Natural killer cell treated with Interleukin-12 subunit alpha and Interleukin-12 subunit beta and Interleukin-15 and Interleukin-18, amount 100 ng/mL, for 72 hours (primary cell): ENCODE measurements at places on chromosomes 4 and X. TPM values are rescaled to one million over a fixed set of nuclear protein-coding genes. Genes with fewer than 3 reads are reported as not detected.
A peak's percentile ranks its signal among the peaks of the same experiment; 100 is the strongest.

DNA sequence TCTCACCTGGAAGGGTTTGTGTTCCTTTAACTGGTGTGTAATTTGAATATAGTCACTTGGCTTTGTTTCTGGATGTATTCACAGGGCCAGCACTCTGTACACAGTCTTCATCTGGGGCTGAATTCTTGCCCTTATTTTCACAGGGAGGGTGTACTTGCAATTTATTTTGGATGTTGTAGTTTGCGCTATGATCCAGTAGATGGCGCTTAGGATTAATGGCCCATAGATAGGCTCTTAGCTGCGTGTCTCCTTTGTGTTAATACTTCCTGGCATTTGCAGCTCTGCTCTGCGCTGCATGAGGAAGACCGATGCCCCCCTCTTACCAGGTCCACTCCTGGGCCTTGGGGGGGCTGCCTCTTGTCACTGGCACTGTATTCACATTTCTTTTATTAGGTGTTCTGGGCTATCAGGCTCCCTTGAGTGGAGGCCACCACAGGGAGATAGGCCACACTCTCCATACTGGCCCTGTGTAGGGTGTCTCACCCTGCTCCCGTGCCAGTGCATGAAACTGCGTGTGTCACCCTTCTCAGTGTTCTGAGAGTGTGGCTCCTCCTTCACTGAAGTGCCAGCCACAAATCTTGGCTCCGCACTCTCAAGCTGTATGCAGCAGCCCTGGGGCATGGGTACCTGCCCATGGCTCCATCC, 562.2 kb downstream of the ZIC3 start:
- H3K27me3 ChIP-seq, result peaks cover 11% of the 10 kb centered on the region
- no peak for DNase-seq
- H3K27ac ChIP-seq, result no peak overlapping the region
- no peaks in the 10 kb centered on the region for H3K36me3 ChIP-seq
- no peak overlapping the region for H3K4me3 ChIP-seq
- no peaks in the 10 kb centered on the region for H3K4me1 ChIP-seq

- H3K4me3 ChIP-seq, result no peak overlapping the region
- no peaks in the 10 kb centered on the region for H3K36me3 ChIP-seq
- no peak overlapping the region for H3K27ac ChIP-seq
- no peaks in the 10 kb centered on the region for H3K4me1 ChIP-seq
- DNase-seq, result no peak
Observed at GRCh38 chr4:83722730-83723269, 186.9 kb downstream of the GPAT3 start.

TMEM154 gene
- 23.2 TPM for total RNA-seq

- no peak overlapping the region for H3K4me3 ChIP-seq
- DNase-seq, result no peak
- H3K27me3 ChIP-seq, result no peaks in the 10 kb centered on the region
- no peaks in the 10 kb centered on the region for H3K4me1 ChIP-seq
- H3K27ac ChIP-seq, result no peak overlapping the region
Observed at GRCh38 chr4:117949621-117950020, 84.7 kb upstream of the NDST3 start.

- H3K27me3 ChIP-seq, result no peaks in the 10 kb centered on the region
- peak overlapping the region; percentile 74 for H3K4me3 ChIP-seq
- peak overlapping the region; percentile 80 for H3K27ac ChIP-seq
Observed at GRCh38 chr4:6892190-6892908, 17.3 kb upstream of the TBC1D14 start.

GRCh38 chr4:138867404-138867803, 148.2 kb upstream of the NOCT start:
- no peak for DNase-seq
- H3K4me3 ChIP-seq, result no peak overlapping the region
- H3K36me3 ChIP-seq, result no peaks in the 10 kb centered on the region
- no peak overlapping the region for H3K27ac ChIP-seq

DNA sequence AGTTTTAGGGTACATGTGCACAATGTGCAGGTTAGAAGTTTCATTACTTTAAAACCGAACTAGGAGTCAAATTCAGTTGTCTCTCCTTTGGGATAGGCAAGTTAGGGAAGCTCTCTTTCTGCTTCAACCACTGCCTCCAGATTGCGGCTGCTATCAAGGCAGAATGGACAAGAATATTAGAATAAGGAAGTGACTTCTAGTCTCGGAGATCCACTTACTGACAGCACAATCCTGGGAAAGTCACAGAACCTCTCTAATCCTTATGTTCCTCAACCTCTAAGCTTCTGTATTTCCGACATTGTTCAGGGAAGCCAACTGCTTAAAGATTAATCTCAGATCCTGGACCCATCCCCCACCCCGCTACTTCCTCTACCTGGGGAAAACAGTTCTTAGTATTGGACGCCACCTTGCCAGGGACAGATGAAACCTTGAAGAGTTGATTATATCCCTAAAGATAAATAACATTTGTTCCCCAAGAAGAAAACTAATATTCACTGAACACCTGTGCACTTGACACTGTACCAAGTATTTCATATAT, 2.1 kb downstream of the NUP62CL start:
- DNase-seq, result no peak
- peaks cover 6% of the 10 kb centered on the region for H3K4me1 ChIP-seq
- H3K27me3 ChIP-seq, result peaks cover 12% of the 10 kb centered on the region
- H3K36me3 ChIP-seq, result no peaks in the 10 kb centered on the region
- H3K27ac ChIP-seq, result no peak overlapping the region

YTHDC1 gene
- 91.7 TPM for total RNA-seq

FREM3 gene
- not detected for total RNA-seq

GRCh38 chr4:10457255-10457801, at the start of gene ZNF518B:
TSS of gene ZNF518B (minus strand) at chr4:10457426. CDS start at chr4:10446328, 11,098 bp downstream.
- H3K27ac ChIP-seq, result peak within 1 kb of the TSS; percentile 92
- peak within 1 kb of the TSS; percentile 92 for H3K4me3 ChIP-seq
- DNase-seq, result peak; percentile 90
- H3K36me3 ChIP-seq, result peaks cover 17% of the 10 kb centered on the region
- peaks cover 4% of the 10 kb centered on the region for H3K27me3 ChIP-seq

DNA sequence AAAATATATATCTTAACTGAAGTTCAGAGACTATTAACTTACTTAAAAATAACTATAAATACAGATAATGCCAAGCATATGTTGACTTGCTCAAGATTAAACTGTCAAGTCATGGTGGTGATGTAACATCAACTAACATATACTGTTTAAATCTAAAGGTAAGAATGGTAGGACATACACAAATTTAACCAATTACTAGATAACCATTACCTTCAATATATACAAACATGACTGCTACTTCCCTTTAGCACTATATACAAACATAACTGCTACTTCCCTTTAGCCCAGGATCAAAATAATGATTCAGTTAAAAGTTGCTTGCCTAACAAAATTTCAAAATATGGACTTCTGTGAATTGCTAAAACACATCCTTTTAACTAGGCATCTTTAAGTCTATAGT, 14.9 kb downstream of the HNRNPD start:
- peak overlapping the region; percentile 80 for H3K27ac ChIP-seq
- no peaks in the 10 kb centered on the region for H3K27me3 ChIP-seq
- DNase-seq, result no peak
- peaks cover 46% of the 10 kb centered on the region for H3K36me3 ChIP-seq
- peaks cover 52% of the 10 kb centered on the region for H3K4me1 ChIP-seq
- H3K4me3 ChIP-seq, result no peak overlapping the region

DNA sequence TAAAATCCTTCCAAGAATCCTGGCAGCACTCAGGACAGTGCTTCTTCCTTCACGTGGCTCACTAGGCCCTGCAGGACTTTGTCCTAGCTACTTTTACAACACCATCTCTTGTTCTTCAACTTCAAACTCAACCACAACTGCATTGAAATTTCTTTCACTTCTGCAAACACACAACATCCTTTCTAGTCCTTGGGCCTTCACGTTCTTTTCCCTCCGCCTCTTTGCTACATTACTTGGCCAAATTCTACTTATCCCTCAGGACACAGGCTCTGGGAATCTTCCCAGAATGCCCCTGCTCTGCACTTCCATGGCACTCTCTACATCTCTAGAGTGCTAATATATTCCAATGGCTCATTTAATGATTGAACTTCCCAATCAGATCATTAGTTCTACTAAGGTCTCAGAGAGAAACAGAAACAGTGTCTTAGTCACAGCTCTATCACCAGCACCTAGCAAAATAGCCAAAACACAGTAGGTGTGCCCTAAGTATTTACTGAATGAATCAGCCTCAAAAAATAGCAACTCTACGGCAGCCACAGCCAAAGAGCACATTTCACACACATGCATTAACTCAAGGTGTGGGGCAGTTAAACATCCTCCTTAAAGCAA, 73.3 kb downstream of the MANBA start:
- no peak overlapping the region for H3K4me3 ChIP-seq
- DNase-seq, result no peak
- H3K27ac ChIP-seq, result no peak overlapping the region
- no peaks in the 10 kb centered on the region for H3K36me3 ChIP-seq
- no peaks in the 10 kb centered on the region for H3K4me1 ChIP-seq

- H3K4me1 ChIP-seq, result peaks cover 6% of the 10 kb centered on the region
- H3K4me3 ChIP-seq, result no peak overlapping the region
- H3K27ac ChIP-seq, result peak overlapping the region; percentile 28
- peaks cover 17% of the 10 kb centered on the region for H3K36me3 ChIP-seq
- peak; percentile 37 for DNase-seq
Observed at GRCh38 chr4:10079912-10080588, 36.5 kb downstream of the WDR1 start.

FAM133A gene
- not detected for total RNA-seq

GRCh38 chr4:31674313-31674947, 954.3 kb downstream of the PCDH7 start:
- no peak overlapping the region for H3K4me3 ChIP-seq
- H3K36me3 ChIP-seq, result no peaks in the 10 kb centered on the region
- no peaks in the 10 kb centered on the region for H3K4me1 ChIP-seq
- no peaks in the 10 kb centered on the region for H3K27me3 ChIP-seq

- no peaks in the 10 kb centered on the region for H3K27me3 ChIP-seq
- peak overlapping the region; percentile 21 for H3K27ac ChIP-seq
- DNase-seq, result no peak
- no peak overlapping the region for H3K4me3 ChIP-seq
Observed at GRCh38 chr4:25163196-25163595, 2.9 kb upstream of the SEPSECS start.

DNA sequence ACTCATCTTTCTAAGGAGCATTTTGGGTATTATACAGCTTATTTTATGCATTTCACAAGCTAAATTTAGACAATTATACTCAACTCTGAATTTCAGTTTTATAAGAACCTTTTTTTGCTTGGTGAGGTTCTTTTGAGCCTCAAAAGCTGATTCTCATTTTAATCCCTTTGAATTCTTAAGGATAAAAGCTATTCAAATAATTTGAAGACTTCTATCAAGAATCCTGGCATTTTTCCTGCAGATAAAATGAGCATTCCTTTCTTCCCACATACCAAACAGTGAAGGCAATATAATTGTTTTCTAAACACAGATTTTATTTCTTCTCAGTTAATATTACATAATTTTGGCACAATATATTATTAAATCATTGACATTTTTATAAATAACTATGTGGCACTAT, 118.4 kb upstream of the GPM6A start:
- H3K4me1 ChIP-seq, result no peaks in the 10 kb centered on the region
- H3K27me3 ChIP-seq, result no peaks in the 10 kb centered on the region
- H3K4me3 ChIP-seq, result no peak overlapping the region
- no peaks in the 10 kb centered on the region for H3K36me3 ChIP-seq

DNA sequence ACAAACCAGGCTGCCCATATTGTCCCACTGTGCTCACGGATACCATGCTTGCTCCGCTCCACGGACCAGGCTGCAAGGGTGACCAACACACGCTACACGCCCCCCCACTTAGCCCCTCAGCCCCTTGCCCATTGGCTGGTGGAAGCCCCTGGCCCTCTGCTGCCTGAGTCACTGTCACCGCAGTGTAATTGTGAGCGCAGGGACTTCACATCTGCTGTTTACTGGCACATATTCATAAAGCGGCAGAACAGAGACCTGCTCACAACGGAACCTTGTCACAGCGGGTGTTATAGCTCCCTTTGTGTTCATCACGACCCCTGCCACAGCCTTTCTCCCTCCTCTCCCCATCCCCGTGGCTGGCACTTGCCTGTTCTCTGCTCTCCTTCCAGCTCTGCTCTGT, 83.7 kb downstream of the PSAPL1 start:
- H3K36me3 ChIP-seq, result peaks cover 2% of the 10 kb centered on the region
- H3K4me1 ChIP-seq, result no peaks in the 10 kb centered on the region
- H3K27me3 ChIP-seq, result peaks cover 18% of the 10 kb centered on the region
- H3K27ac ChIP-seq, result no peak overlapping the region
- DNase-seq, result no peak
- no peak overlapping the region for H3K4me3 ChIP-seq

TMPRSS11F gene
- not detected for total RNA-seq

DNA sequence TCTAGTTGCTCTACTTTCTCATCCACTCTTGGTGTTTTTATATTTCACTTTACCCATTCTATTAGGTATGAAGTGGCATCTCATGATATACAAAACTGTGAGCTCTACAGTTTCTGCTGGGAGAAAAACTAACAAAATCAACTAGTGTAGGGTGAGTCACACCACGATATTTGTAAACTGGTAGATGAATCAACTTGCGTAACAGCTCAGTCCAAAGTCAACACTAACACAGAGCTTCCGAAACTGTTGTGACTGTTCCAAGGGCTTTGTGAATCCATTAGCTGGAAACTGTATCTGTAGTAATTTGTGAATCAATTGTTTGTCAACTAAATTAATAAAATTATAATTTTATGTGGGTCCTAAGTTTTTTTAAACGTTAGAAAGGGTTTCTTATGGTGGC, 119.8 kb upstream of the TSPAN5 start:
- H3K4me3 ChIP-seq, result no peak overlapping the region
- no peaks in the 10 kb centered on the region for H3K36me3 ChIP-seq
- no peak for DNase-seq
- H3K27me3 ChIP-seq, result peaks cover 8% of the 10 kb centered on the region
- H3K4me1 ChIP-seq, result no peaks in the 10 kb centered on the region
- no peak overlapping the region for H3K27ac ChIP-seq

GRCh38 chr4:41580007-41580406, 42.0 kb downstream of the LIMCH1 start:
- H3K4me3 ChIP-seq, result no peak overlapping the region
- no peaks in the 10 kb centered on the region for H3K4me1 ChIP-seq
- no peaks in the 10 kb centered on the region for H3K27me3 ChIP-seq

GRCh38 chrX:124211312-124211942, 121.0 kb upstream of the TEX13D start:
- H3K4me1 ChIP-seq, result peaks cover 39% of the 10 kb centered on the region
- H3K36me3 ChIP-seq, result peaks cover 4% of the 10 kb centered on the region
- H3K4me3 ChIP-seq, result no peak overlapping the region
- no peak for DNase-seq

DNA sequence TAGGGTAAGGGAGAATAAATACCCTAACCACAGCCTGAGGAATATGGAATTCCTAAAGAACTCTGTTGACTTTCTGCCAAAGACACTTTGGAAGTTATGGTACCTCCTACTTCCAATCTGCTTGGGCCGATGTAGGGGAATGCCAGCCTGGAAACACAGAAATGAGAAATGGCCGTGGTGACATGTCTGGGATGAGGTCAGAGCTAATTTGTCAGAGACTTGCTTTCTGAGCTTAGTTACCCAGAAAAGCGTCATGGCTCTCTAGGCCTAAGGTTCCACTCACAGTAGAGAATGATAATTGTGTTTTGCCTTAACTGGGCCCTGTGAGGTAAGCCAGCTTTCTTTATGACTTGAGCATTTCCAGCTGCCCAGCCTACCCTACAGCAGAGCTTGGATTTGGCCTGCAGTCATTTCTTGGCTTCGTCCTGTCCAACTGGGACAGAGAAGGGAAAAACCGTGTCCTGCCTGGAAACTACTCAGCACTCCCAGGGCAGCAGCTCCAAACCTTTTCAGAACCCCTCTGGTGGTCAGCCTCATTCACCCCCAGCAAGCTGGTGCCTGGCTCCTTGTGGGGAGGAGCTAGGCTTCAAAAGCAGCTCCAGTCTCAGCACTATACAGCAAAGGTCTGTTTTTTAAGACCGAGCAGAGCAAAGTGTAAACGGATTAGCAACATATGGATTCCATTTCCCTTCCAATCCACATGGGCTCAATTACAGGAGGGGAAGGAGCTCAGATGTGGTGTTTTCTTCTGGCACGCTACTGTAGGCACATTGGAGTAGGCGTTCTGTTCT, 92.3 kb downstream of the RLIM start:
- no peak overlapping the region for H3K27ac ChIP-seq
- peaks cover 16% of the 10 kb centered on the region for H3K27me3 ChIP-seq
- H3K4me1 ChIP-seq, result no peaks in the 10 kb centered on the region
- no peak for DNase-seq
